ENCODE measurements at places on chromosomes 11 and 22. TPM values are rescaled to one million over a fixed set of nuclear protein-coding genes. Genes with fewer than 3 reads are reported as not detected.

Gene HSPB2
- total RNA-seq, result 0.19 TPM

Gene TAGLN
- 7.2 TPM for total RNA-seq

DNA sequence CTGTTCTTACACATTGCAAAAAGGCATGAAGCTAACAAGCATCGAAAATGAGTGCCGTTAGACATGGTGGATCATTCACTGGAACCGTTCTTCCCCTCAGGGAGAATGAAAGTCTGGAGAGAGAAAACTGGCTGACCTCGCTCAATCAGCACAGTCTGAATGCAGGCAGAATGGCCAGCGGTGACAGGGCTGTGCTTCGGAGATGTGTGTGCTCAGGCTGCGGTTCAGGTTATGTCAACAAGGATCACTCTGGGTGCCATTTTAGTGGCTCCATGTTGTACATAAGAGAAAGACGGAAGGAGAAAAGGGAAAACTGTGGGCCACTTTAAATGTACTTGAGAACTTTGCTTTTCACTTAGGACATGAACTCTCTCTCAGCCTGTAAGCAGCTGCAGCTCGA lies 749.8 kb upstream of the ARHGAP42 start:
- DNase-seq, result no peak
- no peak overlapping the region for H3K27ac ChIP-seq
- H3K27me3 ChIP-seq, result no peaks in the 10 kb centered on the region
- no peak overlapping the region for H3K4me3 ChIP-seq
- no peaks in the 10 kb centered on the region for H3K36me3 ChIP-seq
- no peaks in the 10 kb centered on the region for H3K4me1 ChIP-seq

- H3K27me3 ChIP-seq, result peaks cover 13% of the 10 kb centered on the region
- DNase-seq, result no peak
- H3K4me3 ChIP-seq, result no peak overlapping the region
Observed at GRCh38 chr11:32266601-32267000, 168.7 kb downstream of the WT1 start.
